ENCODE measurements at places on chromosomes 16 and 17. TPM values are rescaled to one million over a fixed set of nuclear protein-coding genes. Genes with fewer than 3 reads are reported as not detected.

DNA sequence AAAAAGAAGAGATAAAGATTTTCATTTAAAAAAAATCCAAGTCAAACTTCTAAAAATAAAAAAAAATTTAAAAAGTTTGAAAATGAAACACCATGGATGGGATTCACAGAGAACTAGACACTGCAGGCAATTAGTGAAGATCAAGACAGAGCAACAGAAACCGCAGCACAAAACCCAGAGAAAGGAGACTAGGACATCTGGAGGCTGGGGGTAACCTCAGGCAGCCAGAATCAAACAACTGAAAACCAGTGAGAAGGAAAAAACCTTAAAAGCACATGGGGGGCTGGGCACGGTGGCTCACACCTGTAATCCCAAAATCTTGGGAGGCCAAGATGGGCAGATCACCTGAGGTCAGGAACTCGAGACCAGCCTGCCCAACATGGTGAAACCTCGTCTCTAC, 30.6 kb downstream of the LITAFD start:
- no peak for DNase-seq

DNA sequence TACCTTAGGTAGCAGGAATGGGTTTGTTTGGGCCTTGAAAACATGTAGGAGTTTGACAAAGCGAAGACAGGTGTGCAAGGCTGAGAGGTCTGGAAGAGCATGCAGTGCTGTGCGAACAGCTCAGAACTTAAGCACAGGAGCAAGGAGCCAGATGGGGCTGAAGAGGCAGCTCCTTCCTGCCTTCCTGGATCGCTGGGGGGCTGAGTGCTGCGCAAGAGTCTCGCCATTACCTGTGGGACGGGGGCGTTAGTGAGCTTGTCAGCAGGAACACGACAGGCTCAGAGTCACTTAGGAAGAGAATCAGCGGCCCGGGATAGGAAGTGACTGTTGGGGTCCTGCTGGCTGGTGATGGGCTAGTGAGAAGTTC, 464 bp upstream of the MRM1 start:
- DNase-seq, result no peak

GRCh38 chr16:3787924-3788661, 70.8 kb upstream of the TRAP1 start:
- DNase-seq, result no peak

GRCh38 chr17:67829331-67829730, 4.0 kb downstream of the BPTF start:
- no peak for DNase-seq

DNA sequence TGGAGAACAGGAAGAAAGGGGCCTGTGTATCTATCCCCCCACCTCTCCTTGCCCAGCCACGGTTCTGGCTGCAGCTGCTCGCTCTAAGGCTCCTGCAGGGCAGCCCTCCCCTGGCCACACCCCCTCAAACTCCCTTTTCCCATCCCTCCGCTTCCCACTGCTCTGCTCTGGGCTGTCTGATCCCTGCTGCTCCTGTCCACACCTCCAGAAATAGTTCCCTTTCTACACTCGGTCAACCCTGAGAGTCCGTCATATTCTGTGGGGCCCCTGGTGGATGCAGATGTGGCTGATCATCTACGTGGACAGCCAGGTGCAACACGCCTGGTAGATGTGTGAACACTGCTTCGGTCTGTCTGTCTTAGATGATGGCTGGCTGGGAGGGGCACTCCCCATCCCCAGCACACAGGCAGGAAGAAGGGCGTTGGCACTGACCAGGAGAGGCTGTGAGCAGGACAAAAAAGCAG, 19.3 kb upstream of the KRT19 start:
- peak; percentile 73 for DNase-seq

Gene SEZ6L2
- 1.2 TPM for total RNA-seq

Gene UBALD2
- 21.7 TPM for total RNA-seq

All from posterior vena cava (tissue), 2 donors.